ENCODE measurements at places on chromosomes 6 and 20.

GRCh38 chr20:34564833-34565232 is 6.3 kb downstream of the MAP1LC3A start:
- DNase-seq: no peak

DNA sequence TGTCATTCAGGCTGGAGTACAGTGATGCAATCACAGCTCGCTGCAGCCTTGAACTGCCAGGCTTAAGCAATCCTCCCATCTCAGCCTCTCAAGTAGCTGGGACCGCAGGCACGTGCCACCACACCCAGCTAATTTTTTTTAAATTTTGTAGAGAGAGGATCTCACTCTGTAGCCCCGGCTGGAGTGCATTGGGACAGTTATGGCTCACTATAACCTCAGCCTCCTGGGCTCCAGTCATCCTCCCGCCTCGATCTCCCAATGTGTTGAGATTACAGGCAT is 86.5 kb downstream of the SERAC1 start:
- no peak for DNase-seq

- no peak for DNase-seq
These were observed 88.0 kb downstream of the METTL24 start for GRCh38 chr6:110270165-110270564.

- peak; percentile 72 for DNase-seq
These were observed 95.4 kb downstream of the TMEM170B start for GRCh38 chr6:11632795-11633511.

DNA sequence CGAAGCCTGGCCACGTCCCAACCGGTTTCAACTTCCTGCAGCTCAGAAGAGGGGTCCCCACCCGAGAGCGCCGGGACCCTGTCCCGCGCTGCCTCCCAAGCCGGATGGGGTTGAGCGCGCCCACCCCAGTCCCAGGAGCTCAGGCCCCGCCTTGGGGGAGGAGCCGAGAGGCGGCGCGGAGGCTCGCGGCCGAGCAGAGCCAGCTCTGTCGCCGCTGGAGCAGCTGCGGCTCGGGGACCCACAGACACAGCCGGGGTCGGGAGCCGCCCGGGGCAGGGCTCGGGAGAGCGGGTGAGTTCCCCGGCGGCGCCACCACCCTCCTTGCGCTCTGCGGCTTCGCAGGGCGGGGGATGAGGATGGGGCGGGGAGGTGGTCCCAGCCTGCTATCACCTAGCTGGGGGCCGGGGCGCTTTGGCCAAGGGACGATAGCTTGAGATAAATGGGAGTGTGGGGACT is at the start of gene PPP1R16B:
Gene PPP1R16B (plus strand): TSS at position 196 of the 456 bp plus-strand sequence. CDS start 30,229 bp downstream, outside the sequence.
- no peak for DNase-seq

GRCh38 chr20:17878912-17879602 is 89.5 kb downstream of the SNX5 start:
- DNase-seq: no peak

GRCh38 chr6:31575335-31575901 is at the start of gene TNF:
Gene TNF (plus strand): TSS chr6:31575565. CDS start chr6:31575742, 177 bp downstream.
- DNase-seq: no peak

DNA sequence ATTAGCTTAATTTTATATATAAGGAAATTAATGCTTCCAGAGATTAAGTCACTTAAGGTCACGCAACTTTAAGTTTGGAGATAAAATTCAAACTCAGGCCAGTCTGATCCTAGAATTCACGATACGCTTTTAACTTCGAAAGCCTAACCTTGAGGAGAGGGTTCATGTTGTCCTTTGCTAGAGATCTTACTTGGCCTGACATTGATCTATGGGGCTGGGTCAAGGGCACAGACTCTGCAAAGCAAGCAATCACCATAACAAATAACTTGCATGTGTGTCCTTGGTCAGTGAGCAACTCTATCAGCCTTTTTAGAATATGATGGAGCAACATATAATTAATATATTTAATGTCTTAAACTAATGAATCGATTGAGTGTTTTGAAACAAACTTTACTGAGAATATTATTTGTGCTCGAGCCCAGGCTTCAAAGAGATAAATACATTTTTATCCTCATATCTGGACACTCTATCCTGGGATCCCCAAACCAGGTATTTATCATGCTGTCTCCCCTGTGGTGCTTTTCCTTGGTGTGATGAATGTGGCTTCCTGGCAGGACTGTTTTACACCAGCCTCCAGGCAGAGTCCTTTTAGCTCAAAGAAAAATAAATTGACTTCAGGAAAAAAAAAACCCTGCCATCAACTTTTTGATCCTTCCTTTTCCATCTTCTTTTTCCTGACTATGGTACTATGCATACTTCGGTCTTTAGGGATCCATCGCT is 29.1 kb downstream of the RPS12 start:
- DNase-seq: no peak

DNA sequence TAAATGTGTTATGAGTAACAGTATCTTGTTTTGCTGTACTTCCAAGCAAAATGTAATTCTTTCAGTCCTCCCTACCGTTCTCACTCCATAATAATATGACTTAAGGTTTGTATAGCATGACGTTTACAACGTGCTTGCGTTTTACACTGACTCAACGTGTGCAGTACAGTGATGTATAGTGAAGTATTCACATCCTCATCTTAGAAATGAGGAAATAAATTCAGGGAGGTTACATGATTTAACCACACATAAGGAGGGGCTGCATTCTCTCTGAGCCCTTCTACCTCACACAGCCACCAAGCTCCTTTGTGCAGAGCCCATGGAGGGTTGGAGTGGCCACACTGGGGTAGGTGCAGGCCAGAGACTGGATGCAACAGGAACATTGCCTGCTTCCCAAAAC is 164.5 kb downstream of the MTHFD1L start:
- DNase-seq: no peak

GRCh38 chr20:36285746-36286447 is 20.2 kb upstream of the DLGAP4 start:
- DNase-seq: no peak

- no peak for DNase-seq
These were observed 17.3 kb downstream of the PKIG start for GRCh38 chr20:44599715-44600114.

DNA sequence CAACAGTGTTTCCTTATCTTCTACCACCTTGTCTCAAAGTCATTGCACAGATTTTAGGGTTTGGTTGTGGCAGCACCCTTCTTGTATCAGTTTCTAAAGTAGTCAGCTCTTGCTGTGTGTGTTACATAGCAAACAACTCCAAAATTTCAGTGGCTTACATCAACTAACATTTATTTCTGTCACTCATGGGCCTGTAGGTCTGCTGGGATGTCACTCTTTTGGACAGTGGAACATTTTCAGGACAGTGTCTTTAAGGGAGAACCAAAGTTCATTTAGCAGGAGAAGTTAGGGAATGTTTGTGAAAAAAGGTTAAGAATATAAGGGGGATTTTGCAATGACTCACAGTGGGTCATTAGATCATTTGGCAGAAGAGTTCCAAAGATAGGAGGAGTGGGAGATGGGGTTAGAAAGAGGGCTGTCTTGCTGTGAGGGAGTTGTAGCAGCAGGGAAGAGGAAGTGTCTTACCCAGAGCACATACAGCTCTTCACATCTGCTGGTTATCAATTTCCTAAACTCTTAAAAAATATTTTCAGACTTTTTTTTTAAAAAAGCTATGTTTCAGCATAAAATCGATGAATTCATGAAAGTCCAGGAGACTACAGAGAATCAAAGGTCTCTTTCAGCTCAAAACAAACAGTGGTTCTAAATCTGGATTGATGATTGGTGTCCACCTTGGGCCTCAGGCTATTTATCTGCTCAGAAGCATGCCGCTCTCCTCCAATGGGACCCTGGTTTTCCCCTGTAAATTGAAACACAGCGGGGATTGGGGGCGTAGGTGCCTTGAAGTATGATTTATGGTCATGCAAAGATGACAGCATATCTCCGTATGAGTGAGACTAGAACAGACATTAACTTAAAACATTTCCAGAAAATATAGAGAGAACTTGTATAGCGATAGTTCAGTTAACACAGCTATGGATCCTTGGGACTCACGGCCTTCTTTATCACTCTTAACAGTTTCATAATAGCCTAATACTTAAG is 117.3 kb downstream of the B3GAT2 start:
- DNase-seq: no peak

DNA sequence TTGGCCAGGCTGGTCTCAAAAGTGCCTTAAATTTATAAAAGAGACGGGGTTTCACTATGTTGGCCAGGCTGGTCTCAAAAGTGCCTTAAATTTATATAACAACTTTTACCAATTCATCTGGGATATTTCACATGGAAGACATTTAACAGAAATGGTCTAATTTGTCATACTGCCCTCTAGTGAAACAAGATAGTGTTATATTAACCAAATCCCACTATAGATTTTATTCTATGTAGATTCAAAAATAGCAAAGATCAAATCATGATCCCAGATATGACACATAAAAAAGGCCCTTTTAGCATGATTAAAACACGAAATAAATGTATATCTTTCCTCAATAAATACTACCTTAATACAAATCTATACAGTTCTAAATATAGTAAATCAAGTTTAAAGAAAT is 102.8 kb upstream of the TFAP2D start:
- DNase-seq: no peak

GRCh38 chr6:140542863-140543262 is 1168.4 kb upstream of the CITED2 start:
- no peak for DNase-seq

DNA sequence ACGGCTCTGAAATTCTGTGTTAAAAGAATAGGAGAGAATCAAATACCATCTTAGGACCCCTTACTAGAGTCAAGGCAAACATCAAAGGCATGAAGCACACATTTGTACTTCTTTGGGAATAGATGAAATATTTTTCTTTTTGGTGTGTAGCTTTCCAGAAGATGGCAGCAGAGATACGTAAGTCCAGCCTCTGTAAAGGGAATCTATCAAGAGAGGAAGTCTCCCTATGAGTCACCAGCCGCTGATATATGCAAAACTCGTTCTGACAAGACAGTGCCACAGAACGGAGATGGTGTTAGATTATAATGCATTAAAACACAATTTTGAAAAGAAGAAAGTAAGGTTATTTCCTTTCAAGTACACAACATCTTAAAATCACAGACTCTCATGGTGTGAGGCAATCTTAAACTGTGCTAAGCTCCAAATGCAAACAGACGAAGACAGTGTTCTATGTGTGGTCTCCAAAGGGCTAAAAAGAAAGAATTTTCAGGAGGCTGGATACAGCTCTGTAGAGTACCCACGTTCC is 120.0 kb upstream of the AGPAT4 start:
- peak; percentile 72 for DNase-seq

DNA sequence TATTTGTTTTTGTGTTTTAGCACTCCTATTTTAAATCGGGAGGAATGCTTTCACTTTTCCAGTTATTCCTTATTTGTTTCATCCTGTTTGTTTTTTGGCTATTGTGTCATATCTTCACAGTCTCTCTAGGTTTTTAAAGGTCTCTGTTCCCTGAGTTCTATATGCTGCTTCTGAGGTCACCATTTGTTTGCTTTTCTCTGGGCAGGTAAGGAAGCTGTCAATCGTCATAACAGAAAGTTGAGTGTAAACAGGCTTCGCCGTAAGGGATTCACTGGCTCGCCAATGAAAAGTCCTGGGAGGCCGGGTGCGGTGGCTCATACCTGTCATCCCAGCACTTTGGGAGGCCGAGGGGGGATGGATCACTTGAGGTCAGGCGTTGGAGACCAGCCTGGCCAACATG is 48.7 kb upstream of the RPS6KA2 start:
- no peak for DNase-seq

DNA sequence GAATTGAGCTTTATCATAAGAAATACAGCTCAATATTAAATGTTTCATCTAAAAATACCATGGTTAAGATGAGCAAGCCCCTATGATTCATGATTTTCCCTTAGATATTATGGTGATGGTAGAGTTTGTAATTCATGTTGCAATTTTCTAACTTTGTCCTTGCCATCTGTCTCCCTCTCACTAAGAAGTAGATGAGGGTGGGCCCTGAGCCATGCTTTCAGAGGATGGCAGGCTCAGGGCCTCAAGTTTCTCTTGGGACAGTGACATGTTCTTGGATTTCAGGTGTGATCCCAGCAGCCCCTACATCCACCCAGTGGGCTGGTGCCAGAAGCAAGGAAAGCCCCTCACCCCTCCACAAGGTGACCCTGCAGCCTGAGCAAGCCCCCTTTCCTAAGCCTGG is 25.6 kb downstream of the L3MBTL1 start:
- peak; percentile 34 for DNase-seq

GRCh38 chr6:133956416-133957049 is 3.5 kb downstream of the TBPL1 start:
- no peak for DNase-seq

GRCh38 chr20:23136893-23137745 is 51.0 kb upstream of the CD93 start:
- DNase-seq: no peak

DNA sequence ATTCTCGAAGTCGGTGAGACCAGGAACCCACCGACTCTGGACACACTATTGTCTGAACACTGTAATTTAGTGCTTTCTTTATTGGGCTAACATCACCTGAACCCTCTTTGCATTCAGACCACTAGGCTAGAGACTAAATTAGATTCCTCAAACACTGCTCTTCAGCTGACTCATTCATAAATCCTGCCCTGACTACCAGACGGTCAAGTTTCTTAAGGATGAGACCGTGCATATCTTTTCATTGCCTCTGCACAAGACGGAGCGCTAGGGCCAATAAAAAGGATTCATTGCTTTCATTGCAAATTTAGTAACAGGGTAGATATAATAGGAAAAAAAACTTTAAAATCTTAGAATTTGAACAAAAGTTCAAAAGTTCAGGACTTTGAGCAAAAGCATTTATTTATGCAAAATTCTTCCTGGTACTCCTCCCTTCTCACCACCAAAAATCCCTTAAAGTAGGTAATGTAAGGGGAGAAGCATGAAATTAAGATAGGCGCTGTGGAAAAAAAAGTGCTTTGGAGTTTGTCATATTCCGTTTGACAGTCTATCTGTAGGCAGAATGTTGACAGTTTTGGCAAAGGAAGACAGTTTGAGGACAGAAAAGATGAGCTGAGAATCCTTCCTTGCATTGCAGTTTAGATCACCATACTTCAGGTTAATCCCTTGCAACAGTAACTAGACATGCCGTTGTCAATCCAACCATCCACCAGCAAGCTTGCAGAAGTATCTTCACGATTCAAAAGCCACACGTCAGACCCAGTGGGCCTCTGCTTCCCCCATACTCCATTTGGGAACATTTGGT is 328.6 kb upstream of the JARID2 start:
- peak; percentile 49 for DNase-seq

- no peak for DNase-seq
These were observed 3.2 kb upstream of the ZNF184 start for GRCh38 chr6:27476090-27476489.

DNA sequence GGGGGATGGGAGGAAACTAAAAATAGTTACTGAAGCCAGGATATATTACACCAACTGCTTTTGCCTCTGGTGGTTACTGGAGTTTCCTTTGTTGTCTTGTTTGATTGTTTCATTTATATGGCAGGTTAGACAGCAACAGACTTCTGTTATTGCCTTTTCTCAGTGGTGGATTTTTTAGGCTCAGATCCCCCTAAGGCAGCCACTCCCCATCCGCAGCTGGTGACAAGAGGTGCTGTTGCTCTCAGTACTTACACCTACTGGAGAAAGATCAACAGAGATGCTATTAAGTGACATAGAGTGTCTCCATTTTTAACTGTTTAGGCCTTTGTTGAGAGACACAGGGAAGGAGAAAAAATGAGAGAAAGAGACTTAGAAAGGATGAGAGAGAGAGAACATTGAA is 552.1 kb downstream of the PKHD1 start:
- DNase-seq: no peak
